GM06990 (cell line): ENCODE measurements at places on chromosomes 5 and 9.

GRCh38 chr5:96481009-96481786 is 48.1 kb upstream of the PCSK1 start:
- DNase-seq = no peak

- DNase-seq = no peak
Observed at GRCh38 chr5:35083150-35083549, 35.4 kb upstream of the AGXT2 start.

- no peak for DNase-seq
Observed at GRCh38 chr9:112046181-112046580, 128.9 kb downstream of the SUSD1 start.

GRCh38 chr9:83962165-83962564 is 17.9 kb downstream of the HNRNPK start:
- no peak for DNase-seq

GRCh38 chr5:31850981-31851689 is 212.2 kb downstream of the PDZD2 start:
- DNase-seq = no peak

GRCh38 chr5:8329773-8330172 is 460.8 kb downstream of the MTRR start:
- DNase-seq = no peak

DNA sequence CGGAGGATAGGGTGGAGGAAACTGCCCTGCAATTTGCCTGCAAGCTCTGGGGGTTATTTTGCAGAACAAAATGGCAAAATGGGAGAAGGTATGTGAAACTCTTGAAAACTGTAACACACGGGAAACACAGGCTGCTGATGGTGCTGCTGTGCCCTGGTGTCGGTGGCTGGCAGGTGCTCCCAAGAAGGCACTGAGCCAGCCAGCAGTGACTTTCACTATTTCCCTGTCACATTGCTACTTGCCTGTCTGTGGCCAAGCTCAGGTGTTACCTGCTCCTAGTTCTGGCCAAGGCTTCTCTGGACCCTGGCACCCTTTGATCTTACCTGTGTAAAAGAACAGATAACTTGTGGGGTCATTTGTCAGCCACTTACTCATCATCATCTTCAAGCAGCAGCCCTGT is 102.2 kb downstream of the CMYA5 start:
- DNase-seq = no peak

DNA sequence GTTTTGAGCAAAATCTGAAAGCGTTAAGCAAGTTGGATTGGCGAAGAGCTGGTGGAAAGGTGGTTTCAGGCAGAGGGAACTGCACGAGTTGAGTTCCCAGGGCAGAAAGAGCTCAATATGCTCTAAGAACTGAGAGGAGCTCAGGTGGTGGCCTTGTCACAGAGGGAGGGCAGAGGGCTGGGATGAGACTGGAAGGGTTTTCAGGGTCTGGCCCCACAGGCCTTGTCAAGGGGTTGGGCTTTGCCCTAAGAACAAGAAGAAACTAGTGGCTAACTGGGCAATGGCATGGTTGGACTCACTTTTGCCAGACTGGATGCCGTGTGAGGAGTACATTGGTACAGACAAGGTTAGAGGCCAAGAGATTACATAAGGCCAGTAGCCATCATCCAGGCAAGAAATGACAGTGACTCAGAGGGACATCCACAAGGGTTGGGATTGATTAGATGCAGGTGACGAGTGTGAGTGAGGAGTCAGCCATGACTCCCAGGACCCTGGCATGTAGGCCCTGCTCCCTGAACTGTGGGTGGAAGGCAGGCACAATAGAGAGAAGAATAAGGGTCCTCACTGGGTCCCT is 75.1 kb upstream of the SMIM23 start:
- no peak for DNase-seq

DNA sequence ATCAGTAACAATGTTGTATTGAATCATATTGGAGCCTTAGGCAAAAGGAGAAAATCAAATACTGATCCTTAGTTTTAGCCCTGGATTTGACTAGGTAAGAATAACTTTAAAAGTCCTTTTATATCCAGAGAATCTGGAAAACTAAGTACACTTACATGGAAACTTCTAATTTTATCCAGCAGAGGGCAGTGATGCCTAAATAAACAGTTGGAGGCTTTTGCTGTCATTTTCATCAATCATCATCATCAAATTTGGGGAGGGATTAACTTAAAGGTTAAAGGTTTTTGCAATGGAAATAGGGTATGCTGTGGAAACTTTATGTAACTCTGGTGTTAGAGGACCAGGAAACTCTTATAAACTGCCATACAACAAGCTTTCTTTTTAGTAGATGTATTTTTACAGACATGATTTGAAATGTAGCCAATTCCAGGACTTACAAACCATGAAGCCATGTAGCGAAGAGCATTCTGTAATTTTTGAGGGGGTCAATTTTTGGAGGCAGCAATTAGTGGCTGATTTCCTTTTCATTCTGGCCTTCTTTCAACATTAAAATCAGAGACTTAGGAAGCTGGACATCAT is 112.7 kb downstream of the OSTF1 start:
- DNase-seq = no peak

- DNase-seq = no peak
Observed at GRCh38 chr9:124239249-124240073, 18.3 kb upstream of the NEK6 start.

- peak; percentile 13 for DNase-seq
Observed at GRCh38 chr9:36788534-36788933, 215.8 kb downstream of the MELK start.
